ENCODE measurements at places on chromosomes 1 and 21.

GRCh38 chr21:34822942-34823341 lies 154.1 kb downstream of the CLIC6 start:
- no peak for DNase-seq

DNA sequence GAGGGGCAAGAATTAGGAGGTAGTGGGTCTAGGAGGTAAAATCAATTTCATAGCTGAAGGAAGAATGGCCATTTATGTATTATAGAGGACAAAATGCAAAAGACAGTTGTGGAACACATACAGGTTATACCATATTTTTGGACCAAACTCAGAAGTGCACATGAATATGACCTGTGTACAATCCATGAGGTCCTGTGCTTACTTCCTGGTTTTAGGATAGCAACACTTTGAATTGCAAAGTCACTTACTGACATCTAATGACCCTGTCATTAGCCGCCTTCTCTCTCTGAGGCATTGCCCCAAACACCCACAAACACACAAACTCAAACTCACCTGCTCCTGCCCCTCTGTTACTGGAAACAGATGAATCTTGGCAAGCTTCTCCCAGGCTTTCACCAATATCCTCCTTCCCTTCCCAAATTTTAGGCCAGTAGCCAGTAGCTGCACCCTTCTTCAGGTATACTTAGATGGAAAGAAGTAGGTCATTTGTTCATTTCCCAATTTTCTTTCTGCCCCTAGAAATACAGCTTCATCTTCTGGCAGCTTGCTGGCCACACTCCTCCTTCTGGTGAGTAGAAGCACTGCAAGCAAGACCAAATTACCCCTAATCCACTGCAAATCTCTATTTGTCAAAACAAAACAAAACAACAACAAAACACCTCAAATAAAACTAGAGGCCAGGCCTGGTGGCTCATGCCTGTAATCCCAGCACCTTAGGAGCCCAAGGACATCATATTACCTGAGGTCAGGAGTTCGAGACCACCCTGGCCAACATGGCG lies 13.7 kb upstream of the RPL5 start:
- DNase-seq: no peak

- no peak for DNase-seq
Measured at GRCh38 chr1:56359056-56359455, 220.3 kb downstream of the PLPP3 start.

DNA sequence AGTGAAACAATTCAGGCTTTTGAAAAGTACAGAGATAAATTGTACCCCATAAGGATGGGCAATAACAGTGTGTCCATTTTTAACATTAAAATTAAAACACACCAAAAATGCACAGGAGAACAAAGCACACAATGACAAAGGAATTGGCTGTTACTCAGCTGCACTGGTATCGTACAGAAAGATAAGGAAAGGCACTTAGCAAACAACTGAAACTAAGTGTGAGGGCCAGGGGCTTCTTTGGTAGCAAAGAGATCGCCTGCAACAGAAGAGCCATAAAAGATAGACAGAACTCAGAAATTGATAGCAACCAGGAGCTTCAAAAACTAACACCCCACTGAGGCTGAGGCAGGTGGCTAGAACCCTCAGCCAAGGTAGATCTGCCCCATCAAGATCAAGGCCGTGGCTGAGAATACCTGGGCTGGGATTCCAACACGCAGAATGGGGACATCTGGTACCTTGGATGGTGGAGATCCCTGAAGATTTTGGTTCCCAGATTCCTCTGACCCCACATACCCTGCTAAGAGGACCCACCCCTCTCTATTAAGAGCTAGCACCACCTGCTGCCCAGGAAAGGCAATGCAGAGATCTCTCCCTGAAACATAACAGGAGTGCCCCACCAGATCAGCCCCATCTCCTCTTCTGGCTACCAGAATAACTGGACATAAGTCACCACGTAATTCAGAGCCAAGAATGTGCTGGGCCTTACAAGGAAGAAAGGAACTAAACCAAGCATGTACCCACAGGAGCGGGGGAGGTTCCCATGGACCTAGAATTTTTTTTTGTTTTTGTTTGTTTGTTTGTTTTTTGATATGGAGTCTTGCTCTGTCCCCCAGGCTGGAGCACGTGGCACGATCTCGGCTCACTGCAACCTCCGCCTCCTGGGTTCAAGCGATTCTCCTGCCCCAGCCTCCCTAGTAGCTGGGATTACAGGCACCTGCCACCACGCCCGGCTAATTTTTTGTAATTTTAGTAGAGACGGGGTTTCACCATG lies 16.2 kb downstream of the PLEKHO1 start:
- DNase-seq: no peak

DNA sequence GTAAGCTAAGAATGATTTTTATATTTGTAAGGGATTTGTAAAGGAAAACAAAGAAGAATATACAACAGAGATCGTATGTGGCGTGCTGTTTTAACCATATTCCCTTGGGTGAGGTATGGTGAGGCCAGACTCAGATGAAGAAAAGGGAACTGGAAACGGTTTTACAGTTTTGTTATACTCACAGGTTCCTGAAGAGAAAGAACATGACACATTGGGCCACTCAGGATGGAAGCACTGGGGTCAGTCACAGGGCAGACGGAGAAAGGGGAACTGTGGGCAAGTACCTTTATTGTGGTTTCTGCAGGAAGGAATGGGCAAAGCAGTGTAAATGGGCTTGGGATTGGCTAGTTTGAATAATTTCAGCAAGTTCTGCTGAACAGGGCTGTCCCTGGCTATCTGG lies 177.4 kb downstream of the LBR start:
- no peak for DNase-seq

Data from amniotic stem cell (primary cell).